IMR-90 (cell line): ENCODE measurements at places on chromosomes 3 and 15. TPM values are rescaled to one million over a fixed set of nuclear protein-coding genes. Genes with fewer than 3 reads are reported as not detected.

ITIH1 gene
- not detected in 2 replicates for total RNA-seq

GP5 gene
- total RNA-seq = under 0.01 TPM in 2 replicates

- peak; percentile 14 for DNase-seq
Observed at GRCh38 chr15:88467935-88468528, 524 bp downstream of the MRPS11 start.

DNA sequence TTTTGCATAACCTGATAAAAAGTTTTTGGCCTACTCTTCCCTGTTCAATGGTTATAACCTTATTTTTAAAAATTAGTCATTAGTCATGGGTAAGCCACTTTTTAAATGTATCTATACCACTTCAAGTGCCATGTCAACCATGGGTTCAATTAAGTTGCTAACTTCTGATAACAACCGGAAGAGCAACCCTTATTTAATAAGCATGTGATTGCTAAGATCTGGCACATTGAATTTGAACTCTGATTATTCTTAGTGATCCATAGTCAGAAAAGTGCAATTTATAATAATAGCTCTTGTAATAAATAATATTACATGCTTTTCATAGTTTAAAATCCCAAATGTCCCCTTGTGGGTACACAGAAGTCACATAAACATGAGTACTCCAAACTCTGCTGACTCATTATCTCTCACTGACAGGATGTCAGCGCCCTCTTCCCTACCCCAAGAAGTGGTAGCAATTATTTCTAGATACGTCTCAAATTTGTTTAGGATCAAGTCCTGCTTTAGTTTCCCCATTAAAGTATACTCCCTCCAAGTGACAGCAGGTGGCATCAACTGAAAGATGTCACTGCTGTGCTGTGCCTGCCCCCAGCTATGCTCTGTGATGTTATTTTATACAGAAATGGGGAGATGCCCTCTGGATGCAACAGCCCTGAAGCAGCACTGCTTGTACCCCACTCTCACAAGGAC lies 18.6 kb downstream of the SAMD7 start:
- DNase-seq = no peak

- DNase-seq = peak; percentile 77
Observed at GRCh38 chr3:160006282-160007163, 17.9 kb downstream of the IL12A start.

HCN4 gene
- total RNA-seq = not detected in 2 replicates

- DNase-seq = no peak
Observed at GRCh38 chr15:37733628-37734027, 200.8 kb upstream of the TMCO5A start.
